Right ventricle myocardium superior (tissue), 1 donor: ENCODE measurements at places on chromosomes 4 and X. TPM values are rescaled to one million over a fixed set of nuclear protein-coding genes. Genes with fewer than 3 reads are reported as not detected.

DNA sequence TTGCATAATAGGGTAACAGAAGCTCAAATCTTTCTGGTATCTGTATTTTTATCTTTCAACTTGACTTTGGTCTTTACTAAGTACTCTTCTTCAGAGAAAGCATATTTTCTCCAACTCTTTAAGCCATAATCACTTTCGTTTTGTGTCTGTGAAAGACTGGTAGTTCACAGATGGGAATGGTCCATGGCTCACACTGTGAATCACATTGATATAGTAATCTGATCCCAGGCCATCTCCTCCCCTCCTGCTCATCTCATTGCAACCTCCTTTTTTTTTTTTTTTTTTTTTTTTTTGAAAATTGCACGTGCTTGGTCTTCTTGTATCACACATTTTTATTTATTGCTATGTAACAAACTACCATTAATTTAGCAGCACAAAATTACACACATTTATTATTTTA lies 694.5 kb upstream of the SLIT2 start:
- no peak for DNase-seq

DNA sequence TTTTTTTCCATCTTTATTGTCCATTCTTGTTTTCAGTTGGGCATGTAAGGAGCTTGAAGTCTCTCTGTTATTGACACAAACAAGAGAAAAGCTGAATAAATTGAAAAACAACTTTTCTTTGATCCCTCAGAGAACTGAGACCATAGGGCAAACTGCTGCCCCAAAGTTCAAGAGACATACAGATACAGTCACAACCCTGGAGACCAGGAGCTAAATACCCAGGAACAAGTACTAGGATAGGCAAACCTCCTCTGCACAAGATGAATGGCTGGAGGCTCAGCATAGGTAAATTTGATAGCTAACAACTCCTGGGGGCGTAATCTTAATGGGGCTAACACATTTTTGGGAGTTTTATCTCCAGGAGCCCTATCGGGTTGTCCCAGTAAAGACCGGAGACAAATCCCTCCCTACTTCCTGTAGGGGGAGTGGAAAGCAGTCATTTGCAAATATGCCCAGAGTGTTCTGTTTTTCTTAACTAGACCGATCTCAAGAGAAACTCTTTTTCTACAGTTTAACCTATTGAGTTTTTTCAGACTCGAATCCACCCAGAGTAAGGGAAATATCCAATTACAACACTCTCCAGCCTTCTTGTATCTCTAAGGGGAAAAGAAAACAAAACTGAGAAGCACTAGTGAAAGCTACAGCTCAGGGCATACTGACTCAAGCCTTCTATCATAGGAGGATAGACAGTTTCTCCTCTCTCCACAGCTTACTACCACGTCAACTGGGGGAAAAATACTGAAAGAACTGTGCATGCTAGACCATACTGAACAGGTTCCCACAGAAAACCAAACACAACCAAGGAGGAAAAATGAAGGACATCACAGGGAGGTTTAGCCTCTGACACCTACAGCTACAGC lies 23.1 kb downstream of the MAGEA8 start:
- DNase-seq = no peak

DNA sequence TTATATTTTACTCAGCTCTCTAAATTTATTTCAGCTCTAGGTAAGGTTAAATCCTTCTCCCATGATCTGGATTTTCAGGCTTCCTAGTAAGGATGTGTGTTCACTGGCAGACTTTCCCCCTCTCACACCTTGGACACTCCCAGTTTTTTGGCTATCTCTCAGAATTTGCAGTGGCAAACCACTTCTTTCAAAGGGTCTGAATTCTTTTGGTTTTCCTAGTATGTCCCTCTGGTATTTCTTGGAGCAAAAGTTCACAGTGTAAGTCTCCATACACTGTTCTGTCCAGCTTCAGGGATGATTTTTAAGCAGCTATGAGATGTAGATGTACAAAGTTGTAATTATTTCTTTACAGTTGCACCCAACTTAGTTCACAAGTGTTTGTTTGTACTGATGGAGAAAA lies 653.8 kb upstream of the GALNT7 start:
- no peak for DNase-seq

DNA sequence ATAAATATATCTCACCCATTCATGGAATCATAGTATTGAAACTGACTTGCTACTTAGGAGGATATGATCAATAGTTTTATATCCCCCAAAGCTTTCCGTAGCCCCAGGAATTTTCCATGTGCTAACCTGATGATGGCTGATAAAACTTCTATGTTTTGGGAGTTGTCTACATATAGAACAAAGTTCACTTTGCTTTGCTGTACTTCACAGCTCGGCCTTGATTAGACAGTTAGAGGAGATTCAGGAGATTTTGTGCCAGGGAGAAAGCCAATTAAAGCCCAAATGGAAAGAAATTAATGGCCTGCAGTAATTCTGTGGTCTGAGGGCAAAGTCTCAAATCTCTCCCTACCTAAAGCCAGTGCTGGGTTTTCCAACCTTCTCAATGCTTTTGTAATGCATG lies 114.9 kb upstream of the SLC34A2 start:
- DNase-seq = no peak

DNA sequence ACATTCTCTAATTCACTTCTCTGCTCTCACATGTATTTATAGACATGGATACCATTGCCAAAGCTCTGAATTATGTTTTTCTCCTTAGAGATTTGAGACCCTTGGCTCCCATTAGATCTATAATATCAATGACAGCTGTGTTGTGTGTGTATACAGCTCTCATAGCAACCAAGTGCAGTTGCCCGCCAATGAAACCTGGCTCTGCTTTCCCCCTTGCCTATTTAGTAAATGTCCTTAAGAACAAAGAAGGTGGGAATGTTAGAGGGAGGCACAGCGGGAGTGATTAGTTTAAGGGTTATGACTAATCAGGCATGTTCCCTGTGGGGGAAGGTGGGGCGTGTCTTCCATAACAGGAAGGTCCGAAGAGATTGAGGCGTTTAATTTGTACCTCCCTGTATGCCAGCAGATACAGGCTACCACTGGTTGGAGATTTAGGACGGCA lies 100.5 kb upstream of the TBC1D9 start:
- DNase-seq = no peak

DNA sequence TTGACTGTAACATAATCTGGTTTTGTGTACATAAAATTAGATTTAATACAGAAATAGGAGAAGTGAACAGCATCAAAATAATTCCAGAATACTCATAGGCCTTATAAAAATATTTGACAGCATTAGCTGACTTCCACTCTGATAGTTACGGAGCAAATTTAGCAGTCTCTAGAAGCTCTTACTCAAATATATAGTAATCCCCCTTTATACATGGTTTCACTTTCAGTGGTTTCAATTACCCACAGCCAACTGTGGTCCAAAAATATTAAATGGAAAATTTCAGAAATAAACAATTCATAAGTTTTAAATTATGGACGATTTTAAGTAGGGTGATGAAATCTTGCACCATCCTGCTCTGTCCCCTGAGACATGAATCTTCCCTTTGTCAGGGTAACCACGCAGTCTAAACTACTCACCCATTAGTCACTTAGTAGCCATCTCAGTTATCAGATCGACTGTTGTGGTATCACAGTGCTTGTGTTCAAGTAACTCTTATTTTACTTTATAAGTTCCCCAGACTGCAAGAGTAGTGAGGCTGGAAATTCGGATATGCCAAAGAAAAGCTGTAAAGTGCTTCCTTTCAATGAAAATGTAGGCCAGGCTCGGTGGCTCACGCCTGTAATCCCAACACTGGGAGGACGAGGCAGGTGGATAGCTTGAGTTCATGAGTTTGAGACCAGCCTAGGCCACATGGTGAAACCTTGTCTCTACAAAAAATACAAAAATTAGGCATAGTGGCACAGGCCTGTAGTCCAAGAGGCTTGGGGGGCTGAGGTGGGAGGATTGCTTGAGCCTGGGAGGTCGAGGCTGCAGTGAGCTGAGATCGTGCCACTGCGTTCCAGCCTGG lies 17.2 kb upstream of the RTL9 start:
- DNase-seq = no peak

DNA sequence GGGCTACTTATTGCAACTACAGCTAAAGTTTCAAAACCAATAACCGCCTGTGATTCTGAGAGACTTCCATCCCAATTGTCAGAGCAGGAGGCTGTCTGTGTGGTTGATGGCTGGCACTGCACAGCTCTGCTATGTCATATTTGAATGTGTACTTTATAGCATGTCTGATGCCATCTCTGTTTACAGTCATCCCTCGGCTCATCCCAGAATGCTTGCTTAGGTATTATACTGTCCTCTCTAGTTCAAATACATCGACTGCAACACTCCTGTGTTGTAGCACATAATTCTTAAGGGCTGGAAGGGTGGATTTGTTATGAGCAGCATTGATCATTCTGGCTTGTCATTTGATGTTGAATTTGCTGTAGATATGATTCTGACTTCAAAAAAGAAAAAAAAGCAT lies 1617.5 kb upstream of the TENM3 start:
- DNase-seq = no peak

- DNase-seq = no peak
These were observed 161.1 kb upstream of the NDST4 start for GRCh38 chr4:115274545-115274944.

GATA1 gene
- total RNA-seq = 0.13 TPM

NHSL2 gene
- total RNA-seq = 4.7 TPM

DNA sequence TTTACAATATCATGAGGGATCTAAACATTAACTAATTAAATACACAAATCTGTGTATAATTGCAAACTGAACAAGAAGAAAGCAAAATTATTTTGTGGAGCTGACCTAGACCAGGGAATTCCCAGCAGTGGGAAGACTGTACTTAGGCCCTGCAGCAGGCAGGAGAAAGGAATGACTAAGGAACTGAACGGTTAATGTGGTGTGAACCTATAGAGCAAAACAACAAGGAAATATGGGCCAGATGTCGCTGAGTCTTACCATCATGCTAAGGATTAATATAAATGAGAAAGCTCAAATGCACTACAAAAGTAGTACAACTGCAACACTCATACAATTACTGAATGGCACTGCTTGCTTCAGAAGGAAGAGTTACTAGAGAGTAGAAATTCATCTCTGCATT lies 120.3 kb upstream of the ATXN3L start:
- no peak for DNase-seq

DNA sequence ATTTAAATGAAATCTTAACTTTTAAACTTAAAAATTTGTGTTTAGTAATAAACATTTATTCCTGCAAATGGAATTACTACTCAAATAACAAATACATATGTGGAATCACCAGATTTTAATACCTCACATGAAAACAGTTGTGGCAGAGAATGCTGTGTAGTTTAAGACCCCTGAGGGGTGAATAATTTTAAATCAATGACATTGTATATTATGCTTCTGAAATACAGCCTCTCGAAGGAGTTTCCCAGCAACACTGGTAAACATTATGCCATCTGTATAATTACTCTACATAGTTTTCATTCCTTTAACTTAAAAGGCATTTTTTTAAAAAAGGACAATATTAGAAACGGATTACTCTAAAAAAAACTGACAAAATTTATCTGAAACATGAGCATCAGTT lies 2313.3 kb downstream of the ARAP2 start:
- no peak for DNase-seq

GRCh38 chrX:74421036-74421739 lies at the start of gene SLC16A2:
TSS of gene SLC16A2 (plus strand) at chrX:74421493. CDS start at chrX:74421638, 145 bp downstream.
- peak; percentile 79 for DNase-seq

- DNase-seq = no peak
These were observed 132.8 kb downstream of the DCLK2 start for GRCh38 chr4:150211016-150211415.

DNA sequence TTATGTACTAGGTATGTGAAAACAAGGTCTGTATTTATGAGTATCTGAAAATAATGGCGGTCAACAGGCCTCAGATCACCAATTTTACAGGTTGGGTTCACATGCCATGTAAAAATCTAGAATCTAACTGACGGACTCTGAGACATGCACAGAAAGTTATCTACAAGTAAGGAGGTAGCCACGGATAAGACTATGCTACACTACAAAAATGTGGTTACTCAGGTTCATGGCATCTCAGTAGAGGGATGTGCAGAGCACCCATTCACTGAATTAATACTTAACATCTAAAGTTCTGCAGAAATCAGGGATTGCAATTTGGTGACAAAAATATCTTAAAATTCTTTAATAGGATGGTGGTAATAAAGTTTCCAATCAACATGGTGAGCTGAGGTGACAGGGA lies 155.9 kb downstream of the APBB2 start:
- DNase-seq = no peak

GRCh38 chrX:47186096-47186740 lies 7.4 kb upstream of the UBA1 start:
- DNase-seq = no peak

GRCh38 chr4:20106921-20107320 lies 144.8 kb upstream of the SLIT2 start:
- DNase-seq = no peak

CCDC160 gene
- total RNA-seq = not detected

DNA sequence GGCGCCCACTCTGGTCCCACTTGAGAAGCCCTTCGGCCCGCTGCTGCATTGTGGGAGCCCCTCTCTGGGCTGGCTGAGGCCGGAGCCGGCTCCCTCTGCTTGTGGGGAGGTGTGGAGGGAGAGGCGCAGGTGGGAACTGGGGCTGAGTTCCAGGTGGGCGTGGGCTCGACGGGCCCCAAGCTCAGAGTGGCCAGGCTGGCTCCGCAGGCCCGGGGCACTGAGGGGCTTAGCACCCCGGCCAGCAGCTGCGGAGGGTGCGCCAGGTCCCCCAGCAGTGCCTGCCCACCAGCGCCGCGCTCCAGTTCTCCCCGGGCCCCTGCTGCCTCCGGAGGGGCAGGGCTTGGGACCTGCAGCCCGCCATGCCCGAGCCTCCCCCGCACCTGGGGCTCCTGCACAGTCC lies 65.2 kb upstream of the SMIM10 start:
- no peak for DNase-seq

- DNase-seq = no peak
These were observed 220.3 kb upstream of the SFRP2 start for GRCh38 chr4:154009191-154009590.

AWAT2 gene
- not detected for total RNA-seq

NAP1L3 gene
- 0.65 TPM for total RNA-seq

ADH1A gene
- total RNA-seq = 0.83 TPM

DNA sequence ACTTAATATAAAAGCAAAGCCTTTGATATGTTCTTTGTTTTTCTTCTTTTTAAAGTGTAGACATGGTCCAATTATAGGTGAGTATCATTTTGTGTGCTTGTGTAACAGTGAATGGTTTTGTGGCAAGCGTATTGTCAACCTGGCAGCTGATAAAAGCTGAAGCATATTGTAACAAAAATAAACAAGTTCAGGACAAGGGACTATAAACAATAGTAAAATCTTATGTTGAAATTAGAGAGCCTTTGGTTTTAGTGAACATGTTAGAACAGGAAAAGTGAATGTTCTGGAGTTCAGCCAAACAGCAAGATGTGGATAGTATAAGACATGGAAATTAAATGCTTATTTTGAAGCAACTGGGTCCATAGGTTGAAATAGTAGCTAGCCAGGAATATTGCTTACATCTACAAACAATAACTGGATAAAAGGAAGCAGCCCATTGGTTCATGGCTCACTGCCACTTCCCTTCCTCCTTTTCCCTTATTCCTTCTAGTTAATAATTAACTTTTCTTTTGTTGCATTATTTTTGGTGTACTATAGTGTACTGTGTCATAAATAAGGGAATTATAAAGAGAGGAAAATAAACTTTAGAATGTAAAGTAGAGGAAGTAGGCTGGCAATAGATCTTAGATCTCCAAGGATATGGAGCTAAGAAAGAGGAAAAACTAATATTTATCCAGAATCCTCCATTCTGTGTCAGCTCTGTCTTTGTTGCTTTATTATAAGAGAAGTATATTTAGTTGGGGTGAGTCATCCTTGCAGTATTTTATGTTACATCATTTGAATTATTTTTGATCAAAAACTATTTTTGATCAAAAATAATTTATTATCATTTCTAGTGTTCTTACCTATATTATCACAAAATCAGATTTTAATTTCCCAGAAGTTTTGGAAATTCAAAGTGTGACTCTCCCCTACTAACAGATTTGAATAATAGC lies 65.6 kb downstream of the MRPL1 start:
- no peak for DNase-seq

GRCh38 chr4:33512397-33512796 lies 2731.9 kb downstream of the ARAP2 start:
- DNase-seq = no peak
